ENCODE measurements at places on chromosomes 3 and 15.

DNA sequence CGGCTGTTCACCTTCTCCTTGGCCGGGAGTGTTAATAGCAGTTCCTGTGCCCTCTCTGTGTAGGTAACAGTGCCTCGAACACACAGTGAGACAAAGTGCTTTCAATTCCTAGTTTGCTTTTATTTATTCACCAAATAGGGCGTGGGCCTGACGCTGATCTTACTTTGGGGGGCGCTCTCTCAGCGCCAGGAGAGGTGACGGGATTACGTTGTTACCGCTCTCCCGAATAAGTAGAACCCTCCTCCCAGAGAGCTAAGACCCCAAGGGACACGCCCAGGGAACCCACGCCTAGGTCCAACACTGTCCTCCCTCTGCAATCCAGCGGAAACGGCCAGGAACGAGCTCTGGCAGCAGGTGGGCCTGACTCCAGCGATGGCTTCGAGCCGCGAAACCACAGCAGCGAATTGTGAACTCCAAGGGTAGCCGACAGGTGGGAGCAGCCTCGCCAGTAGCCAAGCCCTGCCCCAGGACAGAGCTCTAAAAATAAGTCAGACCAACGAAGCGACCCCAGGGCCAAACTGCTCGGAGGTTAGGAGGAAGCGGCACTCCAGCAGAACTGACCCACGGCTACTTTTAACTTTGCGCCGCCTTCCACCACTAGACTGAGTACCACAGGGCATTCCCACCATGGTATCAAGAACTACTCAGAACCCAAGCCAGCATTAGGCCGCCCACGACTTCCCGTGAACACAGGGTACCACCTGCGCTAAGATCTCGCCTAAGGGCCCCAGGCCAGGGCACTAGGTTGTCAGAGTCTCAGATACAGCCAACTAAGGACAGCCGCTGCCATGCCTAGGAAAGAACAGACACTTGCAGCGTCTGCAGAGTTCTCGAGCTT is 1.6 kb upstream of the SIN3A start:
- DNase-seq: peak; percentile 64

GRCh38 chr3:150147776-150148175 is 177.1 kb upstream of the PFN2 start:
- peak; percentile 45 for DNase-seq

- DNase-seq: no peak
These were observed 28.2 kb upstream of the DNAJC19 start for GRCh38 chr3:181017690-181018089.

DNA sequence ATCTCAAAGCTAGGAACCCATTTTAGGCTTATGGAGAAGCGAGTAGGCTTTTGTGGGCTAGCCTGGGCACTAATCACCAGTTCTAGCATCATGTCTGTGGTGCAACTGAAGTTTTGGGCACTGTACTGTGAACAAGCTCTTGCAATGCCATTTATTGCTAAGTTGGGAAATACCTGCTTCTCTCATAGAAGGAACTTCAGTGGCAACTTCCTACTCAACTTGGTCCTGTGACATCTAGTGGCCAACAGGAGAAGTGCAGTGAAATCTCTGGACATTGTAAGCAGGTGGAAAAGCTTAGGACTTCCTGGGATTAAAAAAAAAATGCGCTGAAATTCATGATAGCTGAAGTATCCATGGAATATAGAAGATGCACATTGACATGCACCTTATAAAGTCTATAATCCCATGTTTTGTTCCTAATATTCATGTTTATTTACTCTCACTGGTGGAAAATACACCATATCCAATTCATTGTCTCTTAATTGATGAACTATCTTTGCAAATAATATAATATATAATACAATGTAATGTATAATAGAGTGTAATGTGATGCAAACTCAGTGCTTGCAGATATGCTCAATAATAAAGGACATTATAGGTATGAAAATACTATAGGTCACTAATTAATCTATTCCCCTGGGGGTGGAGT is 6.5 kb upstream of the ALDH1A3 start:
- DNase-seq: peak; percentile 86

DNA sequence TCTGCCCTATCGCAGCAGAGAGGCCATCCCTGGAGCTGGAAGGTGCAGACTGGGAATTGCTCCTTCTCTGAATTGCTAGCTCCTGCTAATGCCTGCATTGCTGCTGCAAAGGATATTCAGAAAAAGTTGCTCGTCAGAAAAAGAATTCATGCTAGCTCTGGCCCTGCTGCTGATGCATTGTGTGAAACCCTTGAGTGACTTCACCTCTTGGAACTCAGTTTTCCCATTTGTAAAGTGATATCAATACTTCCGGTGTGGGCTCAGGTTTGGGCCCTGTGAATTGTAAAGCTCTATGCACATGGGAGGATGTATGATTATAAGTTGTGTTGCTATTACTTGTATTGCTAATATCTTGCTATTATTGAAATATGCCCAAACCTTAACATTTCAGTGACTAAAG is 11.4 kb downstream of the SQOR start:
- DNase-seq: peak; percentile 23

DNA sequence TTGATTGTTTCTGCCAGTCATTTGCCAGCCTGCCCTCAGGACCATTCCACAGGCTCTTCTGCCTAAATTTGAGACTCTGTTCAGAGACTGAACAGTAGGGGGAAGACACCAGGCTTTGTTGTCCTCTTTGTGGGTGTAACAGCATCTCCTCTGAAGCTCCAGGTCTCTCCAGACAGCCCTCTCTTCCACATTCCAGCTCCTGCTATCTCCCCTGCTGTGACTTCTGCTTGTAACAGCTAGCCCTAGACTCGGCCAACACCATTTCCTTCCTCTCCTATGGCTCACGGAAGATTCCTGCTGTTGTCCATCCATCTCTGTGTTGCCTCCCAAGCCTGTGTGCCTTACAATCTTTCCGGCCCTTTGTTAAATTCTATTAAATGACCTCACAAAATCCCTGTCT is 40.2 kb downstream of the SUCLG2 start:
- DNase-seq: no peak

Data from kidney tubule cell (primary cell).